Thoracic aorta (tissue), 2 donors: ENCODE measurements at places on chromosomes 3 and 15. TPM values are rescaled to one million over a fixed set of nuclear protein-coding genes. Genes with fewer than 3 reads are reported as not detected.

CCDC13 gene
- total RNA-seq, result 3.1 TPM

GRCh38 chr3:155360281-155360680 lies 66.8 kb upstream of the STRIT1 start:
- no peak overlapping the region for H3K4me3 ChIP-seq
- no peaks in the 10 kb centered on the region for H3K36me3 ChIP-seq
- DNase-seq, result no peak
- no peaks in the 10 kb centered on the region for H3K27me3 ChIP-seq
- no peak overlapping the region for H3K27ac ChIP-seq

CCDC39 gene
- total RNA-seq, result not detected

DNA sequence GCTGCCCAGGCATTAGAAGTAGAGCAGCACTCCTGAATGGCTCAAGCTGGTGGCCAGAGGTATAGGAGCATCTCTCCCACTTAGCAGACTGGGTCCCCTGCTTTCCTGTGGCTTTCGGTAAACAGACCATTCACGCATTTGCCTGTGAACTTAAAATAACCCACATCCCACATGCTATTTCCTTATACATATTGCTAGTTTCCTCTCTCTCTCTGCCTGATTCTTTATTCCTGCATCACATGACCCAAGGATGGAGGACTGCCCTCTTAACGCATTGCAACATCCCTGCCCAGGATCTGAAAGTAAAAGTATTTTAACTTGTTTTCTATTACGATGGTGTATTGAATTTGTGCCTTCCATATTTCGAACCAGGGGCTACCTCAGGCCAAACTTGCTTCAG lies 43.4 kb upstream of the NLGN1 start:
- H3K27me3 ChIP-seq, result no peaks in the 10 kb centered on the region

DNA sequence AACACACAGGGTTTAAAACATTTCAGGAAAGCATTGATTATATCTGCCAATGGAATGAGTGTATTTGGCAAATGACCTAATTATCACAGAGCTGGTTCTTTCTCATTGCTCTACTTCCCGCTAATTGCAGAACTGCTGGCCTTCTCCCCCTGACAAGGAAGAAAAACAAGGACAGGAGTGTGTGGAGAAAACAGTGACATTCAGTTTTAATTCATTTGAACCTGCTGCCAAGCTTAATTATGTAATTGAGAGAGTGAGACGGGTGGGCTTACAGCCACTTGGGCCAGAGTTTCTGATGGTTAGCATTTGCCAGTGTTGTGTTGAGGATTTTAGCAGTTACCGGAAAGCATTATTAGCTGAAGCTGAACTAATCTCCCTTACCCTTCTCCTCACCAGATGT lies 301.4 kb downstream of the RBMS3 start:
- no peak overlapping the region for H3K27ac ChIP-seq
- no peak for DNase-seq
- H3K4me3 ChIP-seq, result no peak overlapping the region
- H3K36me3 ChIP-seq, result no peaks in the 10 kb centered on the region

DNA sequence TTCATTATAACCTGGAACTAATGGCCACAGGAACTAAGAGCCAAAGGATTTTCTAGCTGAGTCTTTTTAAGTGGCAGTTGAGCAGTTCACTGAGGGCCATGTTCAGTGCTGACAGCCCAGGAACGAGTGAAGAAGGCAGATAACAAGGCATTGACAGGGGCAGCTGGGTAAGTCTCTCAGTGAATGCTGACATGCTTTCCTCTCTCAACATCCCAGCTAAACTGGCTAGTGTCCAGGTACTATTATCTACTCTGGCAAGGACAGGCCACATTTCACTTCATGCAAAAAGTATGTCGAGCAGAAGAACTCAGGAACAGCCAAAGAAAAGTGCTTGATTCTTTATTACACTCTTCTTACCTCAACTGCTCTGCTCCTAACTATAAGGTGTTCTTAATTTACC lies 515.9 kb downstream of the NLGN1 start:
- no peak overlapping the region for H3K27ac ChIP-seq
- no peaks in the 10 kb centered on the region for H3K27me3 ChIP-seq
- no peak overlapping the region for H3K4me3 ChIP-seq

FETUB gene
- not detected for total RNA-seq

- no peak overlapping the region for H3K27ac ChIP-seq
- no peak overlapping the region for H3K4me3 ChIP-seq
- H3K36me3 ChIP-seq, result no peaks in the 10 kb centered on the region
- no peaks in the 10 kb centered on the region for H3K4me1 ChIP-seq
- DNase-seq, result no peak
Measured at GRCh38 chr3:53744351-53744750, 101.9 kb downstream of the CHDH start.

IL5RA gene
- not detected for total RNA-seq

GRCh38 chr15:74464216-74464615 lies 3.3 kb upstream of the UBL7 start:
- H3K4me3 ChIP-seq, result no peak overlapping the region
- H3K36me3 ChIP-seq, result no peaks in the 10 kb centered on the region
- DNase-seq, result no peak
- H3K27me3 ChIP-seq, result no peaks in the 10 kb centered on the region

CSTA gene
- not detected for total RNA-seq

PRKCD gene
- 17.5 TPM for total RNA-seq

- H3K27me3 ChIP-seq, result no peaks in the 10 kb centered on the region
- H3K4me1 ChIP-seq, result no peaks in the 10 kb centered on the region
- H3K27ac ChIP-seq, result no peak overlapping the region
- H3K4me3 ChIP-seq, result no peak overlapping the region
- no peak for DNase-seq
Measured at GRCh38 chr3:45454466-45454865, 66.1 kb downstream of the LARS2 start.

DNA sequence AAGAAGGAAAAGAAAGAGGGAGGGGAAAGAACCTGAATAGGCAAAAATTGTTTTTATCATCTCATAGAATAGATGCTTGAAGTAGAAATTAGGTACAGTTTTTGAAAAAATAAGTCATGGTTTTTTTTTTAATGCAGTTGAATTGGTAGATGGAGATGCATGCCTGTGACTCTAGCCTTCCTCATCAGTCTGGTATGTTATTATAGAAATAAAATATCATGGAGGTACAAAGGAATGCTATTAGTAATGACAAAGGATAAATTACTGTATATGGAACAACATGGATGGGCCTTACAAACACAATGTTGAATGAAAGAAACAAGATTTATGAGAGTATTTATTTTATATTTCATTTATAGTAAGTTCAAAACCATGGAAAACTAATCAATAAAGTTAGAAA lies 162.4 kb upstream of the GALNT15 start:
- H3K36me3 ChIP-seq, result no peaks in the 10 kb centered on the region
- no peak overlapping the region for H3K4me3 ChIP-seq
- H3K27ac ChIP-seq, result no peak overlapping the region
- no peak for DNase-seq
- H3K27me3 ChIP-seq, result no peaks in the 10 kb centered on the region

- no peak for DNase-seq
- H3K4me3 ChIP-seq, result no peak overlapping the region
- no peak overlapping the region for H3K27ac ChIP-seq
- no peaks in the 10 kb centered on the region for H3K36me3 ChIP-seq
Measured at GRCh38 chr3:53820756-53821580, 25.3 kb downstream of the CHDH start.
